ENCODE measurements at places on chromosomes 7 and 10. TPM values are rescaled to one million over a fixed set of nuclear protein-coding genes. Genes with fewer than 3 reads are reported as not detected.

DNA sequence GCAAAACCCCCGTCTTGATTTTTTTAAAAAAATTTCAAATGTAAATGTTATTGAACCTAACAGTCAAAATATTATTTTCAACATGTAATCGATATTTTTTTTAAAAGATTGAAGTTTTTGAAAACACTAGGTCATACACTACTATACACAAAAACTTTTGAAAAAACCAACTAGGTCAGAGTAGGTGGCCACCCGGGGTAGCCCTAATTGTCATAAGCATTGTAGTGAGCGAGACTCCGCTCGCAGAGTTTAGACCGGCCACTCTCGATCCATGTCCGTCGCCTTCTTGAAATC, 417 bp downstream of the RFC2 start:
- no peak for DNase-seq
- H3K4me1 ChIP-seq: peaks cover 24% of the 10 kb centered on the region
- peak overlapping the region; percentile 90 for H3K27ac ChIP-seq

DNA sequence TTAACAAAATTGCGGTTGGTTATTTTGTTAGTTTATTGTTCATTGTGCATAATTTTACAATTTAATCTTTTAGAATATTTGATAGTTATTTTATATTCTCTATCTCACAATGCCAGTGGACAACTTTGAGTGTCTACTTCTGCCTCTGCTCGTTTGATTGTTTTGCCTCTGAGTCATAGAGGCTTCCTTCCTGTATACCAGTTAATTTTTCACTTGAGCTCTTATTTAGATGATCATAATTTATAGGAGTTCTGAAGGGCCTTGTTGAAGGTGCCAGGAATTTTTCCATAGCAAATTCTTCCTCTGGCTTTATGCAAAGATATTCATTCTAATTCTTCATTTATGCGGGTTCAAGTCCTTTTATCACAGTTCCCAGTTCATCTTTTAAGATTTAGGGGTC, 5.2 kb upstream of the MALRD1 start:
- H3K27me3 ChIP-seq: no peaks in the 10 kb centered on the region
- H3K27ac ChIP-seq: no peak overlapping the region
- no peak overlapping the region for H3K4me3 ChIP-seq
- H3K36me3 ChIP-seq: no peaks in the 10 kb centered on the region

- no peak for DNase-seq
- H3K27ac ChIP-seq: no peak within 1 kb of the TSS
- no peak within 1 kb of the TSS for H3K4me3 ChIP-seq
- no peaks in the 10 kb centered on the region for H3K4me1 ChIP-seq
Measured at GRCh38 chr10:89535171-89536012, at the start of gene SLC16A12. Gene SLC16A12 (minus strand): TSS chr10:89535594. CDS start chr10:89462578, 73,016 bp downstream.

DNA sequence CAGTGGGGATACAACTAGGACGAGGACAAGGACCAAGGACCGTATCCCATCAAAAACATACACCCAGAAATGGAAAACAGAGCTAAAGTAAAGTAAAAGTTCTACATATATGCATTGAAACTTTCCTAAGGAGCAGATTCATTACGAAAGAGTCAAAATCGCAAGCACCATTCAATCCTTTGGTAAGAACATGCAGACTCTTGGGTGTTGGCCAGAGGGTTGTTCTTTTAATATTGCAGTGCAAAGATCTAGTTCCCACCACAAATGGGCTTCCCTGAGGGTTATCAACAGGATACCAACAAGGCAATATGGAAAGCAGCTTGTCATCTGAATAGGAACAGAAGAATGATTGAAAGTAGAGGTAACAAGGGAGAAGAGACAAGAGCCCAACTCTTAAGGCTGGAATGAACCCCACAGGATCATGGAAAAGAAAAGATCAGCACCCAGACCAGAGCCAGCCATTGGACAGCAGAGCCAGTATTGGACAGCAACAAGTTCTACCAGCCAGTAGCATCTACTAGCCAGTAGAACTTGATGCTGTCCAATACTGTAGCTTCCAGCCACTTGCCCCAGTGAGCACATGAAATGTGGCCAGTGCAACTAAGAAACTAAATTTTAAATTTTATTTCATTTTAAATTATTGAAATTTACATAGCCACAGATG, 66.0 kb downstream of the OSBPL3 start:
- no peak overlapping the region for H3K27ac ChIP-seq
- DNase-seq: no peak
- H3K27me3 ChIP-seq: no peaks in the 10 kb centered on the region
- peaks cover 33% of the 10 kb centered on the region for H3K4me1 ChIP-seq
- H3K36me3 ChIP-seq: no peaks in the 10 kb centered on the region
- H3K4me3 ChIP-seq: no peak overlapping the region

DNA sequence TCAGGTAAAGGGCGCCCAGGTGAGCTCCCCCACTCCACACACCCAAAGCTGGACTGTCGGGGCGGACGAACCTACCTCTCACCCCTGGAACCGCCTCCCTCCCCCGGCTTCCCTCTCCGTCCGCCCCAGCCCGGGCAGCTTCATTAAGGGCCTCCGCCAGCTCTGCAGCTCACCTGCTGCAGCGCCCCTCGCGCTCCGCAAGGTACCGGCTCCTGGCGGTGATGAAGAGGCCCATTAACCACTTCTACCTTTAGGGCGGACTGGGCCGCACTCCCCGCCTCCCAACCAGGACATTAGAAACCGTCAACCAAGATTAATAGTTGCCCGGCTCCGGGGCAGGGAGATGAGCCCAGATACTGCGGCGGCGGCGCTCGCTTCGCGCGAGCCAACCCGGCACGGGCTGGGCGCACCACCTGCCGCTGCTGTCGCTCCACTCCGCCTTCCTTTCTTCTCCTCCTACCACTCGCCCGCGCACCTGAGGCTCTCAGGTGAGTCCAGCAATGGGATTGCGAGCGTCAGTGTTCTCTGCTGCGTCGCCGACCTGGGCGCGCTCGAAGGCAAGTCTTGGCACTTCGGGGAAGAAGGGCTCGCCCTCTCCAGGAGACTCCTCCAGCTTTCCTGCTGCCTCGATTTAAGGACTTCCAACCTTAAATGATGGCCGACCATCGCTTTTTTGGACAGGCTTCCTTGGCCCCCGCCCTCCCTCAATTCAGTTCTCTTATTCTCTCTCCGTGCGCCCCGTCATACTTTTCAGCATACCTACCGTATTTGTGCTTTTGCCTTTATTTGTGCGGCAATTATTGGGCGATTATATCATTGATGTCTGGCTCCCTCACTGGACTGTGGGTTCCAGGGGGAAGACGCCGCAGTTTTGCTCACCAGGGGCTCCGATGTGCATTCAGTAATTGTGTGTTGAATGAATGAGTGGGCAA, 13.6 kb upstream of the KAZALD1 start:
- peaks cover 42% of the 10 kb centered on the region for H3K27me3 ChIP-seq
- DNase-seq: no peak
- no peak overlapping the region for H3K27ac ChIP-seq
- no peak overlapping the region for H3K4me3 ChIP-seq
- peaks cover 13% of the 10 kb centered on the region for H3K4me1 ChIP-seq
- no peaks in the 10 kb centered on the region for H3K36me3 ChIP-seq

DNA sequence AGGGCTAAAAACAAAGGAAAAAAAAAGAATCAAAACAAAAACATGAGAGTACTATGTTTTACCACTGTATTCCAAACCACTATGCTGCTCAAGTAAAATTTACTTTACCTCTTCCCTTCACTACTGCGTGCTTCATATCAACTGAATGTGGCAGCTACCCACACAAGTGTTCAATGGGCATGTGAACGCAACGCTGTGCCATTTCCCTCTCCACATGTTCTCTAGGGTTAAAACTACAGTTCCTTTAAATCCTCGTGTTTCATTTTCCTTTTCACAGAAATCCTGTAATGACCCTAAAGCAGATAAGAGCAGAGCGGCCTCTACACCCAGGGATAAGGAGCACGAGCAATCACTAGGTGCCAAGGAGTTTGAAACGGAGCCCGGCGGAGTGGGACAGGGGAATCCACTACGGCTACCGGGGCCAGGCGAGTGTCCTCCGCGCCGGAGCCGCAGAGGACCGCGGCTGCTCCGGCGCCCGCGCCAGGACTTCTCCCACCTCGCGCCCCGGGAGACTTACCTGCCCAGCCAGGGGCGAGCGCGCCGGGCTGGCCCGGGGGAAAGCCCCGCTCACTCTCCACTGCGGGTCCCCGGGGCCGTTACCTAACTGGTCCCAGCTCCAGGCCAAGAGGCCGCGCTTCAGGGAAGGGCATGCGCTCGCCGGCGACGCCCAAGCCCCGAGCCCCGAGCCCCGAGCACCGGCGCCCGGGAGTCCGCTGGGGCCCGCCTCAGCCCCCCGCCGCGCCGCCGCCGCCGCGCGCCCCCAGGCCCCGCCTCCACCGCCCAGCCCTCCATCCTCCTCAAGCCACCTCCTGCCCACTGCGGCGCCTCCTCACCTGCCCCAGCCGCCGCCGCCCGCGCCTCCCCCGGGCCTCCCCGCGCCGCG, 711 bp downstream of the NAMPT start:
- peak overlapping the region; percentile 91 for H3K4me3 ChIP-seq
- H3K27me3 ChIP-seq: no peaks in the 10 kb centered on the region
- peaks cover 12% of the 10 kb centered on the region for H3K4me1 ChIP-seq
- H3K27ac ChIP-seq: peak overlapping the region; percentile 97

GRCh38 chr10:115073796-115074195, 19.4 kb upstream of the ATRNL1 start:
- no peak overlapping the region for H3K4me3 ChIP-seq
- H3K4me1 ChIP-seq: no peaks in the 10 kb centered on the region
- no peak for DNase-seq
- no peaks in the 10 kb centered on the region for H3K36me3 ChIP-seq
- no peaks in the 10 kb centered on the region for H3K27me3 ChIP-seq
- no peak overlapping the region for H3K27ac ChIP-seq

DNA sequence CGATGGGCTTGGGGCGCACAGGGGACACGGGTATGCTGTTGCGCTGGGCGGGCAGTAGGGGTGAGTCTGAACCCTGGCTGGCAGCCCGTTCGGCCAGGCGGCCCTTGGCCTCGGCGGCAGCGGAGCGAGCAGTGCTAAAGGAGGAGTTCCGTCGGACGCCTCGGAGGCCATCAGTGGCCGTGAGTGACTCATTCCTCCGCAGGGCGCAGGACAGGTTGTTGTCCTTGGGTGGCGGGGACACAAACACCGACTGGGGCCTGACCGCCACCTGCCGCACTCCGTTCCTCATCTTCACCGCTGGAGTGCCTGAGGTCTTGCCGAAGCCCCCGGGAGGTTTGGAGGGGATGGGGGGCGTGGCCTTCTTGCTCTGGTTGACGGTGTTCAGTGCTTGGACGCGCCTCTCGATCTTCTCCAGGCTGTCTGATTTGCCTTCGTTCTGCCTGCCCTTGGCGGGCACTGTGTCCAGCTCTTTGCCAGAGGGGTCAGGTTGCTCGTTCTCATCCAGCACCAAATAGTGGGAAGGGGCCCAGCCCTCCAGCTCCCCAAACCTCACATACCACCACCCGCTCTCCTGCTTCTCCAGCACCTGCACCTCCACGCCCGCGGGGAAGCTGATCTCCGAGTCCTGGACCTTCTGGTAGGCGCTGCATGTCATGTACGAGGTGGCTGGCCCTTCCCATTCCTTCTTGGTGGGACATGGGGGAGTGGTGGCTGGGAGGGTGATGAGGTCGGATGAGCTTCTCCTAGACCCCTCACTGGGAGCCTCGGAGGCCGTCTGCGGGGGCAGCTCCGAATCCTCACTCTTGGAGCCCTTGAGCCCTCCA, 108.7 kb downstream of the NEURL1 start:
- no peaks in the 10 kb centered on the region for H3K4me1 ChIP-seq
- H3K27me3 ChIP-seq: no peaks in the 10 kb centered on the region
- H3K27ac ChIP-seq: no peak overlapping the region
- no peaks in the 10 kb centered on the region for H3K36me3 ChIP-seq

- no peak for DNase-seq
- H3K36me3 ChIP-seq: no peaks in the 10 kb centered on the region
- no peaks in the 10 kb centered on the region for H3K27me3 ChIP-seq
- no peak overlapping the region for H3K27ac ChIP-seq
Measured at GRCh38 chr10:69224862-69225657, 4.9 kb downstream of the HKDC1 start.

GRCh38 chr7:34155220-34155908, 250.0 kb downstream of the BMPER start:
- H3K4me1 ChIP-seq: no peaks in the 10 kb centered on the region
- no peak overlapping the region for H3K27ac ChIP-seq
- no peaks in the 10 kb centered on the region for H3K27me3 ChIP-seq
- no peak overlapping the region for H3K4me3 ChIP-seq

- H3K27ac ChIP-seq: no peak overlapping the region
- DNase-seq: no peak
- H3K4me1 ChIP-seq: no peaks in the 10 kb centered on the region
- H3K36me3 ChIP-seq: no peaks in the 10 kb centered on the region
- no peak overlapping the region for H3K4me3 ChIP-seq
Measured at GRCh38 chr10:74683621-74684364, 142.6 kb upstream of the KAT6B start.

GRCh38 chr7:19690736-19691135, 18.1 kb downstream of the POLR1F start:
- no peaks in the 10 kb centered on the region for H3K36me3 ChIP-seq
- H3K27me3 ChIP-seq: no peaks in the 10 kb centered on the region
- DNase-seq: no peak
- no peaks in the 10 kb centered on the region for H3K4me1 ChIP-seq
- H3K27ac ChIP-seq: no peak overlapping the region
- no peak overlapping the region for H3K4me3 ChIP-seq

GRCh38 chr7:15507171-15507570, 54.6 kb downstream of the AGMO start:
- H3K4me1 ChIP-seq: no peaks in the 10 kb centered on the region
- no peak for DNase-seq
- no peak overlapping the region for H3K4me3 ChIP-seq

- no peak overlapping the region for H3K27ac ChIP-seq
- no peak overlapping the region for H3K4me3 ChIP-seq
- DNase-seq: no peak
- H3K4me1 ChIP-seq: no peaks in the 10 kb centered on the region
Measured at GRCh38 chr10:27534161-27534700, 30.1 kb downstream of the RAB18 start.

DNA sequence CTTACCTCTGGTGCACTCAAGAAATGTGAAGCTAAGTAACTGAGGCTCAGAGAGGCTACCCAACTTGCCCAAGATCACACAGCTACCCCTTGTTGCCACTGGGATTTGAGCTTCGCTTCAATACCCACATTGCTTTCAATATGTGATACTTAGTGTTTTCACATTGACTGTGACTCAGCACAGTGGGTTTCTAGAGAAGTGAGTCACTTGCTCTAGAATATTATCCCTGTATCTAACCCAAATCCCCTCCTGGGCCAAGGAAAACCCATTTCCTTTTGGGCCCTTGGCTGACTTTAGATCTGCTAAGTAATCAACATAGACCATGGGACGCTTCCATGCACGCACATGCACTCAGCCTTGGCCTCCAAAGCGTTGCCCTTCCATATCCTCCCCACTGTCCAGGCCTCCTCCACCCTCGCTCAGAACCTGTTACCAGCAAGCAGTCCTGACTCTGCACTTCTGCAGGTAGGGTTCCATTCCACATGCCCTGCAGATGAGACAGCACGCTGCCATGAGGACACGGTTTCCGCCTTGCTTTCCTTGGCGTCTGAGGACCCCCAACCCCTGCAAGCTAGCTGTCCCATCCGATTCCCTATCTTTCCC, 87.7 kb upstream of the CHST15 start:
- no peak for DNase-seq
- no peak overlapping the region for H3K27ac ChIP-seq
- H3K4me1 ChIP-seq: peaks cover 2% of the 10 kb centered on the region
- H3K36me3 ChIP-seq: no peaks in the 10 kb centered on the region
- H3K27me3 ChIP-seq: no peaks in the 10 kb centered on the region

OPN4 gene
- not detected for total RNA-seq

SPDYE1 gene
- total RNA-seq: 0.24 TPM

COL13A1 gene
- 22.0 TPM for total RNA-seq

ZPBP gene
- total RNA-seq: not detected

MRC1 gene
- total RNA-seq: 0.18 TPM

FOXI2 gene
- total RNA-seq: not detected

WAC gene
- 226 TPM for total RNA-seq

SFRP4 gene
- not detected for total RNA-seq

EGR2 gene
- total RNA-seq: 17.2 TPM

All from natural killer cell (primary cell).